ENCODE measurements at places on chromosomes 5 and 9.

- no peak for DNase-seq
These were observed 62.2 kb downstream of the BOD1 start for GRCh38 chr5:173554038-173554955.

DNA sequence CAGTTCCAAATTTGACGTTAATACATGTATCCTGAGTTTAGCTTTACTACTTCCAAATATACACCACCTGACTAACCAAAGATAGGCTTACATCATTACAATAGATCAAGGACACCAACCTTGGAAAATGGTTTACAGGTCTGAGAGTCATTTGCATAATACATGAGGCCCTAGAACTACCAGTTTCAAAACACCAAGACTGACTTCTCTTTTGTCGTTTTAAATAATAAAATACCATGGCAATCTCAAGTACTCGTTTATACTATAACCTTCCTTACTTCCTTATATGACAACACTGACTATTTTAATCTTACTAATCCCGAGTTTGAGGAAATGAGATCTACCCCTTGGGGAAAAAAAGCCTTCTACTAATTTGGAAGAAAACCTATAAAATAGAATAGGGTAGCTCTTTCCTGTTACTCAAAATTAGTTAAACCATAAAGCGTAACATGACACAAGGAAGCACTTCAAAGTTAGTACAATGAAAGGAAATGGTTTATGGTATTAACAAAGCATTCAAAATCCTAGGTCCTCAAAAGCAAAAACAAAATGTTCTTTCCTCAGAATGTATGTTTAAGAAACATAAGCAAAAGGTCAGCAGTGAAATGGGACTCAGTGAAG is 42.1 kb downstream of the UBQLN1 start:
- no peak for DNase-seq

- no peak for DNase-seq
These were observed 416.1 kb downstream of the PSAT1 start for GRCh38 chr9:78712903-78713613.

GRCh38 chr5:146940295-146940694 is 61.7 kb upstream of the PPP2R2B start:
- no peak for DNase-seq

- no peak for DNase-seq
These were observed 25.8 kb downstream of the DDX46 start for GRCh38 chr5:134784241-134784920.

All from iPS DF 19.7 (cell line).